Foreskin melanocyte (primary cell): ENCODE measurements at places on chromosomes 7 and 10.

DNA sequence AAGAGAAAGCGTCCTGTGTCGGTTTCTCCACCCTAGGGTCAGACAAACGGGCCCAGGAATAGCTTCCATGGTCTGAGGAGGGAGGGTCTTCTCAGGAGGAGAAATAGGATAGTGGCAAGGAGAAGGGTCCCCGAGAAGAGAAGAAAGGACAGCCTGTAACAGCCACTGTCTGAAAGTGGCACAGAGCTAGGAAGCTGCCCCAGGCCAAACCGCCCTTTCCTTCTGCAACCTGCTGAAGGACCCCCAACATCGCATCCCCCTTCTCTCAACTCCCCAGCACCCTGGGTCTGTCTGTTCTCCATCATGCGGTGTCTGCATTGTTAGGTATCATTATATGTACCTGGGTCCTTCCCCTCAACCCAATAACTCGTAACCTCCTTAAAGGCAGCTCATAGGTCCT lies 47.1 kb downstream of the COL17A1 start:
- no peak for DNase-seq

DNA sequence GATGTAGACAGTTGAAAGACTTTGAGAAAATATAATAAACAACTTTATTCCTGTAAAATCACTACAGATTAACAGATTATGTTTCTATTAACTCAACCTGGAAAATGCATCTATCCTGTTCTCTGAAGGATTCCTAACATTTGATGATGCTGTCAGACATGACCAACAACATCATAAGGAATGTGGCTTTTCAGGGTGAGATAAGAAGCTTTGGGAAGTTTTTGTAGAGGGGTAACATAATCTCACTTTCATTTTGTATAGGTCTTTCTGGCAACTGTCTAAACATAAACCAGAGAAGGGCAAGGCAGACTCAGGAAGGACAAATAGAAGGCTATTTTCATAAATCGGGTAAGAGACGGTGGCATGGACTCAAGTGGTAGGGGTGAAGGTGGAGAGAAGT lies 112.2 kb downstream of the TES start:
- no peak for DNase-seq

DNA sequence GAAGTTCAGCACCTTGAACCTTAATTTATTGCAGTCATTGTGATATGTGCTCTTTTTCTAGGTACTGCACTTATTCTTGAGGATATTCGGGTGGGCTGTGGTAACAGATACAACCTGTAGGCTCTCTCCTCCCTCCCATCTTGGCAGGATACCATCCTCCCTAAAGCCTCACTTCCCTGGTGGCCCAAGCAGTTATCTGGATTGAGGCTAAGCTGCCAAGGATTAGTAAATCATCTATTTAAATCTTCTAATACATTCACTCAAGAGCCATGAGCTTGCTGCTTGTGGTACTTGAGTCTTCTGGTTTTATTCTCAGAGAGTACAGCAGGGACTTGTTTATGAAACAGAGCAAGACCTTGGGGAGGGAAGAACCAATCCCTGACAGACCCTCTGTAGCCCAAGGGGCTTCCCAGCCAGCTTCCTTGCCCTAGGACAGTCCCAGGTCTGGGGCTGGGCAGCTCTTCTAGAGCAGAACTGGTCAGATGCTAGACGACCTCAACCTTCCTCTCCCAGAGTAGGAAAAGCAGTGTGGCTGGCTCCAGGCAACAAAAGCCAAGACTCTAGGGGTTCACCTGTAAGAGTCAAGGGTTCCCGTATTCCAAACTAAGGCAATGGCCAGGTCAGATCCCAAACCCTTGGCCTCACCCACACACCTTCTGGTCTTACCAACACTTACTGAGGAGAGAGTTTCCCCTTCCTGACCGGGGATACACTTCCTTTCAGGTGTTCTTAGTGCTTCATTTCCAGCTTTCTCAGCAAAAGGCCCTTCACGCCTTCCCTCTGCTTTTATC lies 21.3 kb downstream of the WNT8B start:
- no peak for DNase-seq

- DNase-seq: no peak
Observed at GRCh38 chr7:124930173-124930623, 573 bp upstream of the POT1 start.

GRCh38 chr10:132790934-132791829 lies 5.2 kb upstream of the NKX6-2 start:
- no peak for DNase-seq

- no peak for DNase-seq
Observed at GRCh38 chr7:42189535-42189934, 47.5 kb downstream of the GLI3 start.

GRCh38 chr7:24877790-24878311 lies 102.1 kb downstream of the OSBPL3 start:
- DNase-seq: peak; percentile 24

DNA sequence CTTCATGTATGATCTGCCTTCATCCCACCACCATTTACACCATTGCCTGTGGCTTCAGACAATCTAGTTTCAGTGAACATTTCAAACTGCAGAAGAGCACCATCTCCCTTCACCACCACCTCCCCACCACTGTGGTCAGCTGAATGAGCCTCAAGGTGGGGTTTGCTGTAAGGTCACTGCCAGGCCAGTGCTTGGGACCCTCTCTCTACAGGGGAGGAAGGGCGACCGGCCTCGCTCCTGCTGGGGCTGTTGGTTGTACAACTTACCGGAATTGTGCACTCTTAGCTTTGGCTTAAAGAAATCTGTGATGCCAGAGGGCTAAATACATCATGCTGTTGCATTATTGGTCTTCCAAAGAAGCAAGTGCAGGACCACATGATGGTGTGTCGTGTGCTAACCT lies 26.6 kb downstream of the PFKP start:
- DNase-seq: no peak

GRCh38 chr7:69880840-69881239 lies 282.6 kb downstream of the AUTS2 start:
- no peak for DNase-seq

GRCh38 chr10:75544993-75545706 lies 113.7 kb downstream of the LRMDA start:
- DNase-seq: no peak

- no peak for DNase-seq
Observed at GRCh38 chr10:117684672-117685211, 142.2 kb downstream of the EMX2 start.

GRCh38 chr10:13516176-13516575 lies 12.6 kb downstream of the BEND7 start:
- no peak for DNase-seq

GRCh38 chr7:96685755-96686154 lies 23.9 kb downstream of the SEM1 start:
- DNase-seq: no peak

GRCh38 chr10:77397103-77397502 lies 240.5 kb downstream of the KCNMA1 start:
- no peak for DNase-seq

- DNase-seq: peak; percentile 46
Observed at GRCh38 chr7:12458520-12459131, 55.0 kb upstream of the VWDE start.

DNA sequence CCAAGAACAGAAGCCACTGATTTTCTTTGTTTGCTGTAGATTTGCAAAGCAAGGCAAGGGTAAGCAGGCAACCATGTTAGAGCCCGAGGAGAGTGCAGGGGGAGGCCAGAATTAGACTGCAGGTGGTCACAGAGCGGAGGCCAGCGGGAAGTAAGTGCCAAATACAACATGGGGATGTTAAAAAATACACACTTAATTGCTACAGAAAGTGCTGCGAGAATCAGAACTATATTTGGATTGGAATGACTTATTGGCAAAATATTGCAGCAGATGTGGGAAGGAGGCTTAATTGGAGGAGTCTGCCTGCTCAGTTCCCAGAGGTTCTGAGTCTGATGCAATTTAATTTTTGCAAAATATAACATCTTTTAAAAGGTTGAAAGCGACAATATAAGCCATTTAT lies 49.7 kb upstream of the ADCY1 start:
- no peak for DNase-seq

GRCh38 chr7:150996376-150997074 lies 5.7 kb downstream of the NOS3 start:
- DNase-seq: no peak
